ENCODE measurements at places on chromosomes 5 and 9.
A peak's percentile ranks its signal among the peaks of the same experiment; 100 is the strongest.

- no peak for DNase-seq
These were observed 138.4 kb downstream of the GADD45G start for GRCh38 chr9:89743216-89743572.

GRCh38 chr5:160159991-160160792, 40.9 kb upstream of the PWWP2A start:
- no peak for DNase-seq

DNA sequence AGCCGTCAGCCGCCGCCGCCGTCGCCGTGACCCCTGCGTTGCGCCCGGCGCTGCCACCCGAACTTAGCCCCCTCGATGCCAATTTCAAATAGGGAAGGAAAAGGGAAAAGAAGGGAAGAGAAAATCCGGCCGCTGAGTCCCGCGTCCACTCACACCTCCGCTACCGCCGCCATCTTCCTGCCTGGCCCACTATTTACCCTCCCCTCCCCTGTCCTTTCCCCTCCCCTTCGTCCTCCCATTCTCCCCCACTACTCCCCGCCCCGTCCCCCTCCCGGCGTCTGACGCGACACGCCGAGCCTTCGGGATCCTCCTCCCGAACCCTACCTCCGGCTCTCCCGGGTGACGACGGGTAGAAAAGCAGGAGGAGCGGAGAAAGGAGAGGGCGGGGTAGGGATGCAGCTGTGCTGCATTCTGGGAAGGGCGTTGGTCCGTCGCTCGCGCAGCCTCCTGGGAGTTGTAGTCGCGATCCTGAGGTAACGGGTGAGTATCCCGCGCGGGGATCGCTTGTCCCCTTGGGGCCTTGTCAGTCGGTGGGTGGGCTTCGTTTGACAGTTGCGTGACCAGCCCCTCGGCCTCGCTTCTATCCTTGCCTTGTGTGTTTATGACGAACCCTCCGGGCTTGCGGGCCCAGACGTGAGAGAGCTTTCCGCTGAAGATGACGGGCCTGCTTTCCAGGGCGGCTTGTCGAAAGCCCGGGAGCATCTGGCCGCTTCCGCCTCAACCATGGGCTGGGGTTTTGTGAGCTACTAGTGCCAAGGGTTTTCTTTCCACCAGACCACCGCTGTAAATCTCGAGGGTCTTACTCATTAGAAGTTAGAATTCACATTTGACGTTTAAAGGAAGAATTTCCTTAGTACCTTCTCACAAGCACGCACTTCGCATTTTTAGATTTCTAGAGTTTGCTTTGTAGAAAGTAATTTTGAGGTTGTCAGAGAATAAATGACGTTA, at the start of the genes CERT1 and POLK:
TSS of gene CERT1 (minus strand) at position 195 of the 948 bp plus-strand sequence. CDS start 422 bp downstream, outside the sequence.
TSS of gene POLK (plus strand) at position 457 of the 948 bp plus-strand sequence.
- DNase-seq = peak; percentile 96

GRCh38 chr5:143222287-143223231, 180.9 kb downstream of the NR3C1 start:
- no peak for DNase-seq

- peak; percentile 8 for DNase-seq
These were observed 333.6 kb downstream of the PIK3R1 start for GRCh38 chr5:68548959-68549676.

DNA sequence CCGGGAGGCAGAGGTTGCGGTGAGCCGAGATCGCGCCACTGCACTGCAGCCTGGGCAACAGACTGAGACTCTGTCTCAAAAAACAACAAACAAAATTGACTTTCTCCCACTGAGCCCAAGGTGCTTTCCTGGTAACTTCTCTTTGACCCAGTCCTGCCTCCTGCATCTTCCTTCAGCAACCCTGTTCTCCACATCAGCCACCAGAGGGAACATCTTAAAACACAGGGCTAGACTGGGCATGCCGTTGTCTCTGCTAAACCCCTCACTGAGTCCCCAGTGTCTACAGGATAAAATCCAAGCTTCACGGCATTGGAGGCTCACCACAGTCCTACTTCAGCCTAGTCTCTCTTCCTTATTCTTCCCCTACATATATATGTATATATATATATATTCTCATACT, 39.8 kb upstream of the KCNMB1 start:
- DNase-seq = no peak

DNA sequence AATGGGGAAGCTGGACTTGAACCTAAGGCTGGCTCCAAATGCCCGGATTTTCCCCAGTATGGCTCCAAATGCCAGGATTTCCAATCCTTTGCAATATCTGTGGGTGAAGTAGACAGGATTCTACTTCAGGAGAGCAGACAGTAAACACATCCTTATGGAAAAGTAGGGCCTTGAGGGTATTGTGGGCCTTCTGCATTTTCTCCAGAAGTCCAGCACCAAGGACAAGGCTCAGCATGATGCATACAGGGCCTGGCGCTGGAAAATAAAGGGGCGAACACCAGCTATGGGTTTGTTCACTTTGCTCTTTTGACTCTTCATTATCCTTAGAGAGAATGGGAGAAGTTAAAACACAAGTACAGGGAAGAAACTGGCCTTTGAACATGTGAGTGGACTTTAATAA, 347.5 kb downstream of the SEMA5A start:
- no peak for DNase-seq

- DNase-seq = peak; percentile 57
These were observed 25.5 kb upstream of the SLC6A3 start for GRCh38 chr5:1470762-1471211.

DNA sequence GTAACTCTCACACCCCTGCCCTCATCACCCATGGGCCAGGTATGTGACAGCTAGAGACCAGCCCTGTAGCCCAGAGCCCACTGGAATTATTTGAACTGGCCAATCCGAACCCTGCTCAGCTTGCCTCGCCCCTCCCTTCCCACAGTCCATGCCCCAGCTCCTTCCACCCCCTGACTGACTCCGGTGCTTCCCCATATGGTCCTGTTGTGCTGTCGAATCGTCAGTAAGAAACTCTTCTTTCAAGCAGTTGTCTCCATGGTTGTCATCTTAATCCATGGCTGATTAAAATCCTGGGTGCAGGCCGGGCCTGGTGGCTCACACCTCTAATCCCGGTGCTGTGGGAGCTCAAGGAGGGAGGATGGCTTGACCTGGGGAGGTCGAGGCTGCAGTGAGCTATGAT, 118.5 kb downstream of the COL23A1 start:
- no peak for DNase-seq

DNA sequence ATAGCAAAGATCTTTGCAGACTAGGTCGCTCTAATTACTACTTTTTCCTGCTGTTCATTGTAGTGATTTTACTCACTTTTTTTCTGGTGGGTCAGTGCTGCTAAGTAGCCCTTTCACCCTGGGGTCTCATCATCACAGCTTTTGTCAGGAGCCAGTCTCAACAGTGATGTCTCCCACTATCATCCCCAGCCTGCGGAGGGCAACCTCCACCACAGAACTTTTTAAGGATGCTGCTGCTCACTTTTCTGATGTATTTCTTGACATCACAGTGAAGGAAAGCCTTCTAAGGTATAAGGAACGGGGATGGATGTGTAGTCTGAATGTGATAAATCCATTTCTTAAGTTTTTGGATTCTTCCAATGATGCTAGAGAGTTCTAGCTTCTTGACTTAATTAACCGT, 242.5 kb upstream of the RIOK2 start:
- DNase-seq = no peak

- no peak for DNase-seq
These were observed 75.0 kb downstream of the NR2F1 start for GRCh38 chr5:93658044-93658443.

GRCh38 chr5:78640662-78641474, 7.7 kb downstream of the LHFPL2 start:
- DNase-seq = peak; percentile 87

GRCh38 chr9:123084256-123084655, 50.8 kb downstream of the GPR21 start:
- DNase-seq = no peak

DNA sequence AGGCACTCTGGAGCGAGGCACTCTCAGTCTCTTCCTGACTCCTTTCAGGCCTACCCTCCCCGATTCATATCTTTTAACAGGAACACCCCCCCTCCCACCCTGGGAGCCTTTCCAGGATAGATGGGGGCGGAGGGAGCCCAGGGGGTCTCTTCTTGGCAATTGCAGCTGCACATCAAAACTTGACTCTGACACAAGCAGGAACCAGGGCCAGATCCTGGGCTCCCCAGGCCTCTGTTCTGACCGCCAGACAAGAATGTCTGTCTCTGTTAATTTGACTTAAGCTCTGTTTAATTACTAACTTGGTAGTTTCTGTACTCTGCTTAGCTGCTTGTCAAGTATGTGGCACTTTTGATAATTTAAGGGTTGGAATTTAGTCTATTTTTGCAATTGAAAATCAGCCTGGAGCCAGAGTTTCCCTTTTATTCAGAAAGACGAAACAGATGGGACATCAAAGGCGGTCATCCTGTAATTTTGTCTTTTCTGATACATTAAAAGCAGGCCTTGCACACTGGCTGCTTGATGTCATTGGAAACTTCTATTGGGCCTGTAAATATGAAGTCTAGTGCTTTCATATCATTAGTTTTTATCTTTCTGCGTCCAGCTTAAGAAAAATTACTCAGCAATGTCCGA, 43.3 kb downstream of the ACTL7B start:
- no peak for DNase-seq

DNA sequence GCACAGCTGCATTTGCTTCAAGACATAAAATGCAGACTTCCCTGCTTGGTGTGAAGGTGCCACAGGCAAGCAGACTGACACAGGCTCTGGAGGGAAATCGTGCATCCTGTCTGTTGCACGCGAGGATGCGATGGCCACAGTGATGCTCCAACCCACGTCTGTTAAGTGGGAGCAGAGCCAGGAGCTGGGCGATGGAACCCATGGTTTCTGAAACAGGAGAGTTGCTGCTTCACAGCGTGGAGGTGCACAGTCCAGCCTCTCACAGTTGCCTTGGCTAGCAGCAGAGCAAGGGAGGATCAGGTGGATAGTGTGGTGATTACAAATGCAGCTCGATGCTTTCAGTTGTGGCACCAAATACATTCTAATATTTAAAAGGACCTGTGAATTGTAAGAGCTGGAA, 108.8 kb downstream of the TENT4A start:
- DNase-seq = no peak

- DNase-seq = no peak
These were observed 334.2 kb upstream of the CCNH start for GRCh38 chr5:87746891-87747377.

DNA sequence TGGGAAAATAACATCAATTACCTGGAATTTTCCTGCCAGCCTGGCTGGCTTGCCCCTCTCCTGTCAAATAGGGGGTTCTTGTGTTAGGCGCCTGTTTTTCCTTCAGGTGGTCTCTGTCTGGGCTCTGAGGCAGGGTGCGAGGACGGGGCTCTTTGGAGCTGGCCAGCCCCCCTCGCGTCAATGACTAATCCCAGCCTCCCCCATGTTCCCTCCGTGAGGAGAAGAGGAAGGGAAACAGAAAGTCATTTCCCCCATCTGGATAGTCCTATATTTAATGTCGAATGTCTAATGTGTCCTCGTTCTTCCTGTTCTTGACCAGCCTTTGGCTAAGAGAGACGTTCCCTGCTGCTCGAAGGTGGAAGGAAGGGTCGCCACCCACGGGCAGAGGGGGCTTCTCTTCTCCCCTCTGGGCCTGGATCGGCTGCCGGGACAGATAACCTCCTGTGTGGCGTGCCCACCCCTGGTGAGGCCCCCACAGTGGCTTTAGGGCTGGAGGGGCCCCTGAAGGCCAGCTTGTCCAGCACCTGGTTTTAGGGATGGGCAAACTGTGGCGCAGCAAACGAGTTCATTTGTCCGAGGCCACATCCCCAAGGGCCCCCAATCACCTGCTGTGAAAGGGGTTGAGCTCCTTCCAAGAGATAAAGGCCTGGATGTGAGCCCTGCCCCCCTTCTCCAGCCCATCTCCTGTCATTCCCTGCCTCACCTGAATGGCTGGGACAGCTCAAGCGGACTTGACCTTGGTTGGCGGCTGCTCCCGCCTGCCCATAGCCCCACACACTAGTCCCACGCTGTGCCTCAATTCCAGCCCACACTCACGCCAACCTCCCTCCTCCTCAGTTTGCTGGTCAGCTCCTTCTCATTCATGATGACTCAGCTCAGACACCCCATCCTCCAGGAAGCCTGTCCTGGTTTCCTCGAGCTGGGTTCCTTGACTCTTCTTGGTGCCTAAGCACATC, 35.9 kb upstream of the UNC5A start:
- no peak for DNase-seq

GRCh38 chr5:156922207-156922792, 40.7 kb downstream of the TIMD4 start:
- no peak for DNase-seq

- no peak for DNase-seq
These were observed 35.2 kb downstream of the INSYN2B start for GRCh38 chr5:169944922-169945680.

DNA sequence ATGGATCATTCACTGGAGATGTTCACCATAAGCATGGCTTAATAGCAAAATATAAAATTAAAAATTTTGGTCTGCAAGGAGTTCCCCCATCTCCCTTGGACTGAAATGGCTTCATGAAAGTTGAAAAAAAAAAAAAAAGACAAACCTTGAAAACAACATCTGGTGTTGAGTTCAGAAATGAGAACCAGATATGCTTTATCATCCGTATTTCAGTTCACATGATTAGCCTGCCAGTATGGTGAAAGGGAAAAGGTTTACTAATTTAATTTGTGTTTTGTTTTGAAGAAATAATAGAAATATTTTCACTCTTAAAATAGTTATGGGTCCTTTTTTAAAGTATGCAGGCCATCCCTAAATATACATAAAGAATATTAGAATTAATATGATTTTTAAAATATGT, 67.8 kb downstream of the TMEM167A start:
- DNase-seq = no peak

All from HepG2 (cell line).